ENCODE measurements at places on chromosomes 4 and X.

DNA sequence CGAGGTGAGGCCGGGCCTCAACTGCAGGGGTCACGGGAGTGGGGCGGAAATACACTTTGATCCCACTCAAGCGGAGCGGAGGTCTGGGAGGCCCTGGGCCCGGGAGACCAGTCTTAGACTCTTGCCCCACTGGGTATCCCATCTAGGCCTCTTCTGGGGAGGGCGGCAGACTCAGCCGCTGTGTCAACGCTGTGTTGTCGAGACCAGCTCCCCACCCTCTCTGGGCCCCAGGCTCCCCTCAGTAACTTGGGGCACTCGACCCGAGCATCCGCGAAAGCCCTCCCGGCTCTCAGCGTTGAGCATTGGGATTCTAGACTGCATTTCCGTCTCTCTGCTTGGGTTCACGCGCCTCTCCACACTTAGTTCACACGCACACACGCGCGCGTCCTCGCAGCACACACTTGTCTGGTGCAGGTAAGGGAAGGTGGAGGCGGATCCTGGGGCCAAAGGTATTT lies 1.7 kb downstream of the NKX3-2 start:
- no peak for DNase-seq

GRCh38 chr4:37516057-37516775 lies 170.0 kb downstream of the RELL1 start:
- DNase-seq: no peak

- DNase-seq: no peak
Observed at GRCh38 chr4:187357821-187358220, 634.2 kb upstream of the FAT1 start.

- no peak for DNase-seq
Observed at GRCh38 chr4:84479663-84480062, 19.4 kb downstream of the NKX6-1 start.

DNA sequence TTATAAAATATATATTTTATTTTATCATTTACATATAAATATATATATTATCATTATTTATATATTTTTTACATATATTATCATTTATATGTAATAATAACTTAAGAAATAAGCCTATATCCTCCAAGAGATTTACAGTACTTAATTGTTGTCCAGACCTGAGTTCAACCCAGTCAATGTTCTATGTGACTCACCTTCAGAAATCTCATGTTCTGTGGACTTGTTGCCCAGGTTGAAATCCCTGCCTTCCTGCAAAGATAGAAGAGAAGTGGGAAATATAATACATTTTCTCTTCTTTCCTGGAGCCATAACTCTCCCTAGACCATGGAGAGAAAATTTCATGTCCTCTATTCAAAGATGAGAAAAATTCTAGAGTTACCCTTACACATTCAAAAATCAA lies 247.3 kb downstream of the PARM1 start:
- DNase-seq: peak; percentile 7

DNA sequence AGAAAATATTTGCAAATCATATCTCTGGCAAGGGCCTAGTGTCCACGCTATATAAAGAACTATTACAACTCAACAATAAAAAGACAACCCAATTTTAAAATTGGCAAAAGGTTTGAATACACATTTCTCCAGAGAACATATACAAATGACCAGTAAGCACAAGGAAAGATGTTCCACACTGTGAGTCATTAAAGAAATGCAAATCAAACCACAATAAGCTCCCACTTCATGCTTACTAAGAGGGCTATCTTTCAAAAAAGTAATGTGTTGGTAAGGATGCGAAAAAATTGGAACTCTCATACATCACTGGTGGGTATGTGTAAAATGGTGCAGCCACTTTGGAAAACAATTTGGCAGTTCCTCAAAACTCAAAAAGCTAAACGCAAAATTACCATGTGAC lies 884.0 kb upstream of the INTU start:
- DNase-seq: peak; percentile 28

DNA sequence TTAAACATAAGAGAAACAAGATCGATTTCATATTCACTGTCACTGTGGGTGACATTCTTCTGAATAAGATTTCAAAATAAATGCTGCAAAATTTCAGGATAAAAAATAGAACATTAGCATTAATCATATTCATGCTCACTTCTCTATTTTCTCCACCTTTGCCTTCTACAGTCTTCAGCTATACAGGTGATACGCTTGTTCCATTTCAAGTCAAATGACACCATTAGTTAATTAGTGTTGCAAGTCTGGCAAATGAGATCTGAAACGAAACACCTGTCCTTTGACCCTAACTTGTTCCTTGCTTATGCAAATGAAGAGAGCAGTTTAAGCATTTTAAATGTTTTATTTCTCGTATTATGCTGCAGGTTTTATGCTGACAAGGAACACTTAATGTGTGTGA lies 667.5 kb upstream of the MAGEB2 start:
- no peak for DNase-seq

- peak; percentile 55 for DNase-seq
Observed at GRCh38 chrX:120790118-120790517, 85.5 kb downstream of the CT47B1 start.
